ENCODE measurements at places on chromosomes 3 and 15. TPM values are rescaled to one million over a fixed set of nuclear protein-coding genes. Genes with fewer than 3 reads are reported as not detected.

GRCh38 chr15:45187894-45188830, at the start of gene SHF:
SHF (minus strand) TSS chr15:45187966; CDS start chr15:45187951, 15 bp downstream.
- no peak for DNase-seq

GRCh38 chr3:37303416-37303815, 129.0 kb upstream of the LRRFIP2 start:
- no peak for DNase-seq

DNA sequence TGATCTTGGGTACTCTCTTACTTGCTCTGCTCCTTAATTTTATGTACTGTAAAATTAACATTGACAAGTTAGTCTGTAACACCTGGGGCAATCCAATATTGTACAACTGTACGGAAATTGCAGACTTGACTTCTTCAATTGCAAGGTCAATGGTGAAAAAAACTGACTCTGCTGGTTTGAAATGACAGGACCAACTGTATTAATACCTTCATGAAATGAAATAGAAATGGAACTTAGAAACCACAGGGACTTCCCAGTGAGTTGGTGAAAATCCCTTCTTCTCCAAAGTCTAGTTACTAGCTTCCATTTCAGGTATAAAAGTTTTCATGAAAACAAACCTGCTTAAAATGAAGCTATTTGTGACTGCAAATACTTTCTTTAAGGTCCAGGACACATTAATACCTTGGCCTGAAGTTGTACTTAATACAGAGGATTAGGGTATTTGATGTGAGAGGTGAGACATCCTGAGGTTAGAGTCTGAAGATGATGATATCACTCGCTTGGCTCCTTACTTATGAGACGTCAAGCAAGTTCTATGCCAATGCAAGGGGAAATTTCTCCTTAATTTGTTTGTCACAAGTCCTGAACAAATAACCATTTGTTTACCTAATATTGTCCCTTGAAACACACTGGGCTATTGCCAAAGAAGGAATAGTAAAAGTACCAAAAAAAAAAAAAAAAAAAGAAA, 226.2 kb upstream of the TP63 start:
- peak; percentile 33 for DNase-seq

DNA sequence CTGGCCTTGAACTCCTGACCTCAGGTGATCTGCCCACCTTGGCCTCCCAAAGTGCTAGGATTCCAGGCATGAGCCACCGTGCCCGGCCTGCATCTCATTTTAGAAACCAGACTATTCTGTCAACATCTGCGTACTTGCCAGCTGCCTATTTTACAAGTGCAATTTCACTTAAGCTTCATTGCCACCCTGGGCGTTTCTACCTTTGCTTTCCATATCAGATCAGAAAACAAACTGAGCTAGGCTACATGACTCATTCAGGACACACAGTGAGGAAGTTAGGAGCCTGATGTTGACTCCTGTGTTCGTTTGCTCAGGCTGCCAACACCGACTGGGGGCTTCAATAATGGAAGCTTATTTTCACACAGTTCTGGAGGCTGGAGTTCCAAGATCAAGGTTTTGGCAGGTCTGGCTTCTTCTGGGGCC, 42.3 kb upstream of the KLHL25 start:
- DNase-seq, result no peak

DNA sequence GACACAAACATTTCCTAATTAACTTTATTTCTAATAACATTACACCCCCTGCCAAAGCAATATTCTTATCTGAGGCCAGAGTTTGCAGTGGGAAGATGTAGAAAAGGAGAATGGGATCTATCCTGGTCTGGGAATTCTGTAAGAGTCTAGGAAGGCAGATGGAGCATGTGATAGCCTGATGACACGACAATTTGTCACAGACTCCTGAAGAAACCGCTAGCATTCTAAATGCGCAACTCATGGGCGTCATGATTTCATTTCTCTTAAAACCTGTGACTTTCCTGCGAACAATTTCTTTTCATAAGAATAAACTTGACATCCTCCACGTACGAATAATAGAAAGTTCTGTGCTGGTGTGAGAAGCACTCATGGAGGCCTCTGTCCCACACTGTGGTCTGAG, 72.9 kb upstream of the ATP10A start:
- no peak for DNase-seq

DNA sequence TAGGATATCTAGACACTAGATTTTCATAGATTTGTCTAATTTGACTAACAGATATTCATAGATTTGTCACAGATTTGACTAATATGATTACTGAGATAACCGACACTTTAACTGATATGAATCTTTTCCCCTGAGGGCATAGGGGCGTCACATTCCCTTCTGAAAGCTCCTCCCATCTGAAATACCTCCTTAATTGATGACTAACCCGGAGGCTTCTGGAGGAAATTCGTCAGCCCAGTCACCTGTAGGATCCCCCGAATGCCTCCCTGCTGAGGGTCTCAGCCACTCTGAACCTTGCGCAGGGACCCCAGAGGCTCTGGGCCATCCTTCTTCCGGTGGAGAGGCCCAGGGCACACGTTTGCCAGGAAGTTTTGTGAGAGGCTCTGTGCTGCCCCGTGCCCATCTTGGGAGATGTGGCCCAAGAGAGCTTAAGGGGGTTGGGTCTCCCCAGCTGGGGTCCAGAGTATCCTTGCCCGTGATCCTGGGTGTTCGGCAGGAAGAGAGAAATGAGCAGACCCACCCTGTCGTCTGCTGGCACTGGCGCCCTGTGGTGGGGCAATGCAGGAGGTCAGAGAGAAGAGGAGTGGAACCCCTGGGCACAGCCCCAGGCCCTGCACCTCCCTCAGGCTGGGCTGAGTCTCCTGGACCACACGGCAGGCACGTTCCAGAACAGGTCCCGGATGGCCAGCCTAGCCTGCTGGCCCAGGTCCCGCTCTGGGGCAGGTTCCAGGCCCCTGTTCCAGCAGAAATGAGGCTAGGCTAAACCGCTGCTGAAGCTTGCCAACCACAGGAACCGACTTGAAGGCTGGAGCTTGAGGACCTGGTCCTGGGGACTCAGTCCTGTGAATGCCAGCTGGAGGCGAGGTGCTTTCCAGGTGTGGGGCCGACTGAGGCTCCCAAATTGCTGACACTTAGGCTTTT, 1.7 kb downstream of the PLA2G4D start:
- no peak for DNase-seq

The SLC2A2 gene
- 0.19 TPM for total RNA-seq

The MITF gene
- not detected for total RNA-seq

Measured in GM12878 (cell line).